ENCODE measurements at places on chromosomes 1 and 21. TPM values are rescaled to one million over a fixed set of nuclear protein-coding genes. Genes with fewer than 3 reads are reported as not detected.

Gene SDC3
- 55.3 TPM for total RNA-seq

Gene CFHR2
- not detected for total RNA-seq

Gene LMX1A
- not detected for total RNA-seq

Gene CLCA4
- total RNA-seq = not detected

Gene PAQR6
- 0.19 TPM for total RNA-seq

Gene CYP4Z1
- not detected for total RNA-seq

Gene ADCY10
- total RNA-seq = not detected

Gene RAB3B
- 1.0 TPM for total RNA-seq

Gene LCE1D
- not detected for total RNA-seq

Gene LRRC39
- not detected for total RNA-seq

Gene APCS
- total RNA-seq = not detected

Gene PFKFB2
- total RNA-seq = 1.1 TPM

Gene LAPTM5
- total RNA-seq = 39.9 TPM

Gene SPATA45
- not detected for total RNA-seq

Gene TMEM82
- not detected for total RNA-seq

Gene NBPF11
- total RNA-seq = 5.1 TPM

Gene CD2
- total RNA-seq = not detected

Gene RNF2
- total RNA-seq = 72.0 TPM

Gene FMO2
- 0.05 TPM for total RNA-seq

Gene CYP4A11
- not detected for total RNA-seq

All from dermis blood vessel endothelial cell (primary cell).